ENCODE measurements at places on chromosomes 12 and 14.

DNA sequence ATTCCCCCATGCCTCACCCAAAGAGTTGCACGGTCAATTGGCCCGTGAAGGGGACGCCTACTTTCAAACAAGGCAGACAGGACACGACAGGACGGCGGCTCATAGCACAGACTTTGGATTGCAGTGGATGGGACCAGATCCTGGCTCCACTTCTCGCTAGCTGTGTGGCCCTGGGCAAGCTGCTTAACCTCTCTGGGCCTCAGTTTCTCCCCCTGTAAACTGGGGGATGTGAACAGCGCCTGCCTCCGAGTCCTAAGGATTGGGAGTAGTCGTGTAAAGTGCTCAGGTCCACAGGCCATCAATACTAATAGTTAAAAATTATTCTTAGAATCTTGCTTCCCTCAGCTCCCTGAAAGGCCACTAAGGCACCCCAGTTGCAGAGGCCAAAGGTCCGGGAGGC lies 13.1 kb downstream of the RHOF start:
- no peak for DNase-seq

DNA sequence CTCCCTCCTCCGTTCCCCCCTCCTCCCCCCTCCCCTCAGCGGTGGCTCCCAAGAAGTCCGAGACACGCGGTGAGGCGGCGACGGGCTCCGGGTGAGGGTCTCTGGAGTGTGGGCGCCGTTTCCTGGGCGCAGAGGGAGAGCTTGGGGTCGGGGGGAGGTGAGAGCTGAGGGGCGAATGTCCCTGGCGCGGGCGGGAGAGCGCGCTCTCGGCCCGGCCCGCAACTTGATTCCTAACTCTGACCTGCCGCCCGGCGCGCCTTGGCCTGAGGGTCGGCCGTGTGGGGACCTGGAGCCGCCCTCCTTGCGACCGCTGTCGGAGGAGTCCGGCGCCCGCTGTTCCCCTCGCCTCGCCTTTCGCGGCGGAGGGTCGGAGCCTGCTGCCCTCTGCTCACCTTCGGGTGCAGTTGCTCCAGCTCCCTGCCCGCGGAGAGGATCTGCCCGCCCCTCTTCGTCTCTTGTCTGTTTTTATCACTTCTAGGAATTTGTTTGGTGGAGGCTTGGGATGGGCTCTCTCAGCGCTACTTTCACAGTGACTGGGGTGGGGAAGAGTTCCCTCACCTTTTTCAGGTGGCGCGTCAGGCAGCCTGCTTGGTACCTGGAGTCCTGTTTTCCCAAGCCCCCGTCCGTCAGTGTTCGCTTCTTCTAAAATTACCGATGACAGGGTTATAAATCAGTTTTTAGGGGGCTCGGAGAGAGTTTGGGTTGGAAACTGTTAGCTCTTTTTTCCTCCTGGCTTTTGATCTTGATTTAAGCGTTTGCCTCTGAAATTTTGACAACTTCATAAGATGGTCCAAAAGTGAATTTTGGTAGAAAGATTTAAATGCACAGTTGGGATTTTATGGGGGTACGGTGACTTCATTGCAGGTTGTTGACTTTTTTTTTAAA lies 495 bp downstream of the ADIPOR2 start:
- no peak for DNase-seq

- no peak for DNase-seq
Observed at GRCh38 chr12:95474660-95474958, 657 bp downstream of the METAP2 start.

DNA sequence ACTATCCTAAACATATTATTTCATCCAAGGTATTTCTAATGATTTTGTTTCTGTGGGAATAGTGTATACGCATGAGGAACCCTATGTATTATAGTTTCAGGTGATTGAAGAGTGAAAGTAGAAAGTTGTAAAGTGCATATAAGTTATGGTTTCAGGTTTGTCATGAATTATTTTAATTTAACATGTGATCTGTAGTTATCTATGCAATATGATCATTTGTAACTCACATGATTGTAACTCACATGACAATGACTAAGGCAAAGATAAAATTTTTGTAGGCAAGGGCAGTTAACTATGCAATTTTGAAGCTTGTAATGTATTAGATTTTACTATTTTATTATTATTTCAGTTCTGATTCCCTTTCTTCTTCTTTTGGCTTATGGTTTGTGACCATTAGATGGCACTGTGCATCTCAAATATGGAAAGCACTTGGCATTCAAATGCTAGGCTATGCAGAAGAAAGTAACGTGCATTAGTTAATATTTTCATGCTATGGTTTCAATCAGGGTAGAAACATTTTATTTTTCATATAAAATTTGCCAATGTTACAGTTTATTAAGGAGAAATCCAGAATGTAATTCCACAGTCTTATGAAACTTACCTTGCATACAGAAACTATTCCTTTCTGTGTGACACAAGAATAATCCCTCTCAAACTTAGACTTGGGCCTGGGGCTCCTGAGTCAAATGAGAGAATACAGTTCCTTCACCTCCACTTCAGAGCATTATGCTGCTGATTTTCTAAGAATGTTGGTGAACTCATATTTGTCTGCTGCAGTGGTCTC lies 15.8 kb upstream of the TMEM30B start:
- DNase-seq, result no peak

GRCh38 chr12:39442831-39443080 lies 164 bp downstream of the KIF21A start:
- no peak for DNase-seq

GRCh38 chr14:22202313-22202712 lies 386.7 kb downstream of the DAD1 start:
- DNase-seq, result no peak

Measured in WERI-Rb-1 (cell line).